GM13976 (cell line): ENCODE measurements at places on chromosomes 5 and 9.

- DNase-seq: no peak
Measured at GRCh38 chr5:164148292-164148691, 642.9 kb downstream of the MAT2B start.

DNA sequence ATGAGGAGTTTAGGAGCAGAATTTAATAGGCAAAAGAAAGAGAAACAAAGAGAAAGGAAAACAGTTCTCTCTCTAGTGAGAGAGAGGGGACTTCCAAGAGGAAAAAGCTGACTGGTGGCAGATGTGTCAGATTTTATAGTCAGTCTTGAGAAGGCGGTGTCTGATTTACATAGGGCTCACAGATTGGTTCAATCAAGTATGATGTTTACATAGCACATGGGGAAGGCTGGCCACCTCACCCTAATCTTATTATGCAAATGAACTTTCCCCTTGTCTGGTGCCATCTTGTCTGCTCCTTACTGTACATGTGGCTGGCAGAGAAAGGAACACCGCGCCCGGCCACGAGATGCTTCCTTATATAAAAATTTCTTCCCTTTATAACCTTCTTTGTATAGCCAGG lies 24.7 kb downstream of the UNC13B start:
- DNase-seq: no peak

GRCh38 chr5:173984218-173984617 lies 4.8 kb upstream of the C5orf47 start:
- DNase-seq: no peak

GRCh38 chr9:32550150-32550561 lies 2.0 kb upstream of the SMIM27 start:
- no peak for DNase-seq

GRCh38 chr5:173192561-173192960 lies 42.4 kb downstream of the NKX2-5 start:
- no peak for DNase-seq

- no peak for DNase-seq
Measured at GRCh38 chr9:127982912-127983311, 2.1 kb upstream of the EEIG1 start.

DNA sequence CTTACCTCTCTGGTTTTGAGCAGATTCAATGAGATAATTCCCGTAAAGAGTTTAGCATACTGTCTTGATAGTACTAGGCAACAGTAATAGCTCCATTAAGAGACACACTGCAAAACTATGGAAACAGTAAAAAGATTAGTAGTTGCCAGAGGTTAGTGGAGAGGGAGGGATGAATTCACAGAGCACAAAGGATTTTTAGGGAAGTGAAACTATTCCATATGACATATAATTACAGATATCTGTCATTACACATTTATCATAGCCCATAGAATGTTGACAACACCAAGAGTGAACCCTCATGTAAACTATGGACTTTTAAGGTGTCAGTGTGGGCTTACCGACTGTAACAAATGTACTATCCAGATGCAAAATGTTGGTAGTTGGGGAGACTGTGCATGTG lies 176.4 kb upstream of the PLCXD3 start:
- no peak for DNase-seq

DNA sequence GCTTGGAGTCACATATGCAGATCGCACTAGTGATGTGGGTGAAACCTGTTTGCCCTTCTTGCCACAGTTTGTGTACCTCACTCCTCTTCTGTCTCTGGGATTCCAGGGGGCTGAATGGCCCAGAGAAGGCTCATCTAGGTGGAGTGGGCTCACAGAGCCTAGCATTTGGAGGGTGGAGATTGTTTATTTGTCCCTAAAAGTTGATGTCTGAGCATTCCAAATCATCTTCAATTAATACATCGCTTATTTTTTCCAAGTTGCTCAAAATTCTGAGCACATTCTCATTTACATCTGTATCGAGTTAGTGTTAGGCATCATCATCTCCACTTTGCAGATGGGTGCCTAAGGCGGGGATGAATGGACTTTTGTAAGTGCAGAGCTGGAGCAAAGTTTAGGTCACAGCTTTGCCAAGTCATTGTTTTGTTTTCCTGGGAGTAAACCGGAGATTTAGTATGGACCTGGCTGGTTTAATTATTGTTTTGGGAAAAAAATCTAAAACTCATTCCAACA lies 2.0 kb downstream of the ABL1 start:
- no peak for DNase-seq

- DNase-seq: no peak
Measured at GRCh38 chr9:115132648-115133047, 14.7 kb upstream of the TNC start.

DNA sequence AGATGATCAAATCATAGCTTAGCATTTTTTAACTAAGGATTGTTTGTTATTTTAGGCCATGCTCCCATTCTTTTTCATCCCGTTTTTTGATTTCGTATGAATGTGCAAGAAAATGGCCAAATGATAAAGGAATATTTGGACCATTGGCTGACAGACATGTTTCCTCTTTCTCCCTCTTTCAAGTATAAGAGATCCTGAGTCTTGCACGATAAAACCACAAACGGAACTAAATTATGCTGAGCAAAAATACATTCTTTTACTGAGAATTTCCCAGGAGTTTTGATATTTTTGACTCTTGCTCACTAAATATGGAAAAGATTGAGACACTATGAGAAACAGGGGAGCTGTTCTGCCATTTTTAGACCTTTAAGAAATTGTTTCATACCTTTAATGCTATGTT lies 90.4 kb upstream of the KLF9 start:
- no peak for DNase-seq

DNA sequence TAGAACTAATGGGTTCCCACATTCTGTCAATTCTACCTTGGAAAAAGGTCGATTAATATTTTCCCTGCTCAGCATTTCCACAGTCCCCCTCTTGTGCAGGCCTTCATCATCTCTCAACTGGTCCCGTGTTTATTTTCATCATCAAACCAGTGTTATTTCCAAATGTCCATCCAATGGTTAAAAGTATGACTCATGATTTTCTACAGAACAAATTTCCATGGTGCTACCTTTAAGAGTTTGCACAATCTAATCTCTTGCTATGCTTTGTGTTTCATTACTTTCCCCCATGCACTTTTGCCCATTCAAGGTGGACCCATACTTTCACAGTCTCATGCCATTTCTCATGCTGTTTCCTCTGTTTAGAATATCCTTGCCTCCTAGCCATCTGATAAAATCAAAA lies 143.7 kb downstream of the CCDC192 start:
- no peak for DNase-seq

DNA sequence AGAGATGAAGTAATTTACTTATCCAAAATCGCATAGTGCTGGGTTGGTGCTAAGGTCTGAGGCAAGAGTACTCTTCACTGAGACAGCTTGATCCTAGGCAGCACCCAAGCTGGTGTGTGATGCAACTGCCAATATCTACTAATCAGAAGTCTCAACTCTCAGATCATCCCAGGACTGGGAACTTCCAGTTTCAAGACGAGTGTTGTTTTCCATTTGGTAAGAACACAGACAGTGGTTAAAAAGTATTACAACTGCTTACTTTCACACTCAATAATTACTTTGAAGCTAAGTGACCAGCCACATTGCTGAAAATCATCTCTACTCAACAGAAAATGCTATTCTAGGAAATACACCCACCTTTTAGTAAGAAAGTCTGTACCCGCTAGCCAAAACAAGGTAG lies 45.3 kb downstream of the FBXW11 start:
- peak; percentile 59 for DNase-seq

DNA sequence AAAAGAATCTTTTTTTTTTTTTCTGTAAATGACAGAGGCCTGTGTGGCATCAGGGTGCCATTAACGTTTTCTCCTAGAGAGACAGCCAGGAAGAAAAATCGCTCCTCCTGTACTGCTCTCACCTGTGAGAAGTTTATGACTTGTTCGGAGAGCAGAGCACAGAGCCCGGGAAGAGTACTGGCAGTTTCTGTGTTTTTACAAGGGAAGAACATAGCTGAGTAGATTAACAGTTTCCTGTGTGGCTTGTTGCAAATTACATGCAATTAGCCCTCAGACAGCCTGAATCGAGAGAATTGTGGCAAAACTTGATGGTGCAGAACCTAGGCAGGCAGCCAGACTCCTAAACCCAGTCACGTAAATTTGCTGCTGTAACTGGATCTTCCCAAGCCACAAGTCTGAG lies 32.1 kb downstream of the PRKACG start:
- DNase-seq: no peak

DNA sequence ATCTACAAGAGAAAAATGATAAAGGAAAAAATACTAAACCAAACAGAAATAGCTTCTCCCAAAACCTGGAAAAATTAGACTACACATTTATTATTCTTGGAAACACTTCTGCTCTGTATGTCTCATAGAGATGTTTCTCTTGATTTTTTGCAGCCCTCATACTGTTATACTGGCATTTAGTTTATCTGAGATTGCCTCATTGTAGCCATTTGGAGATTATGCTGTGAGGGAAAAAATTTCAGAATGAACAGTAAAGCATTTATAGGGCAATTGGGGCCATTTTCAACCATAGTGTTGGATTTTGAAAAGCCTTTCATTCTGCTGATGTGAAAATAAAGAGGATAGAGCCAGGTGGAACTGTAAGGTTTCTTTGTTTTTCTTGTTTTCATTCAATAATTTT lies 441.8 kb upstream of the RIOK2 start:
- DNase-seq: no peak

GRCh38 chr5:54176066-54176830 lies 134.1 kb downstream of the ARL15 start:
- no peak for DNase-seq

DNA sequence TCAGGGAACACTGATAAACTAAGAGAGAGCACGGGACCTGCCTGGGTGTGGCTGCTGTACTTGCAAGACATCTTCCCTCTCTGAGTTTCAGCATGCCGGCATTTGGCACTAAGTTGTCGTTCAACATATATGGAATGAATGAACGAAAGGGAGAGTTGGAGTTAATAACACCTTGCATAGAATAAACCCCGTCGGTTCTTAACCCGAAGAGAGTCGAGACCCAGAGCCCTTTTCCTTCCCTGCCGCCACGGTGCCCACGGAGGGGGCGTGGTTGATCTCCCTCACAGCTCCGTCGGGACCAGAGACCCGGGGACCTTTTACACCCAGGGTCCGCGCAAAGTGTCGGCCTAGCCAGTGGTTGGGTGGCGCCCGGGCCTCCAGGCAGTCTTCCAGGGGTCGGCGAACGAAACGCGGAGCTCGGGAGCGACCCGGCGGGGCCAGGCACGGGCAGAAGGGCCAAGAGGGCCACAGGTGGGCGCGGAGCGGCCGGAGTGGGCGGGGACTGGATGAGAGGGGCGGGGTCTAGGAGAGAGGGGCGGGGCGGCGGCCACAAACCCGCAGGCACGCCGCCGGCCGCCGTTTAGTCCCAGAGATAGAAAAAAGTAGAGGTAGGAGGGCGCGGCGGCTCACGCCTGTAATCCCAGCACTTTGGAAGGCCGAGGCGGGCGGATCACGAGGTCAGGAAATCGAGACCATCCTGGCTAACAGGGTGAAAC lies 735 bp upstream of the RPL26L1 start:
- peak; percentile 96 for DNase-seq

DNA sequence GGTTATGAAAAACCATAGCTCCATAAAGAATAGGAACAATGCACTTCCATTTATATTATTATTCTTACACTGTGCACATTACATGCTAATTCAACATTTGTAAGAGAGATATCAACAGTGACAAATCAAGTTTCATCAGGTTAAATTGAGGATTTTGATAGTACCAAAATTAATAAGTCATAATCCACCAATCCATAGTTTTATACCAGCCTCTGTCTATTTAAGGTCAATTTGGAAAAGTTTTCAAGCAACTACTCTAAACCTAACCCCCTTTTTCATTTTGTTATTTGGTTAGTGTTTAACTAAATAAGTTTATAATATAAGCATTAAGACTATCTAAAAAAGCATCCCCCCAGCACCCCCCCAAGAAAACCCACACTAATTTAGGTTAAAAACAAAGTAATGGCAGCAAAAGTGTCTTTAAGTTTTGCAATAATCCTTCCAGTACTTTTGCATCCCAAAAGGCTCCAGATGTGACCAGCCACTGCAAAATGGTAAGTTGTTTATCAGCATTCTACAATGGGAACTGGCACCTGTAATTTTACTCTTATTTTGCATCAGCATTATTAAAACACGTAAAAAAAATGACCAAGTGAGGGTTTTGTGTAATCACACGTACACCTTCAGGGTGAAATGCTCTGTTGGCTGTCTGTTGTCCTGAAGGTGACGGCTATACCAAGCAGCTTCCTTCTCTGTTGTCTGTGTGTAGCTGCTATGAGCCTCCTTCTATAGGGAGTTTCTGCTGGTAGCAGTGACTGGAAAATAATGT lies 36.8 kb upstream of the SSBP2 start:
- no peak for DNase-seq

GRCh38 chr5:112217843-112218579 lies 201.1 kb downstream of the EPB41L4A start:
- no peak for DNase-seq

DNA sequence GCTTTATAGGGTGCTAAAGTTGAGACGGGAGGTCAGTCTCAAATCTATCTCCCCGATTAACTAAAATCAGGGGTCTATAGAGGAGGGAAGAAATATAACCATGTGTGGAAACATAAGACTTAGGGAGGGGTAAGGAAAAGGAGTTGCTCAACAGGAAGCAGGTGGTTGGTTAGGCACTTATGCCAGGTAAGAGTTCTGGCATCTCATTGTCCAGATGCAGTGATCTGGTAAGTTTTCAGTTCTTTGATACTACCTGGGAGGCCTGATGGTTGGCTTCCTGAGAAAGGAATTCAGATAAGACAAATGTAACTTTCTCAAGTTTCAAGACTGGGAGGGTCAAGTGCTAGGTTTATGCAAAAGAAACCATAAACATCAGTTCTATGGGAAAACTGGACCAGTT lies 47.7 kb downstream of the CERT1 start:
- DNase-seq: no peak

DNA sequence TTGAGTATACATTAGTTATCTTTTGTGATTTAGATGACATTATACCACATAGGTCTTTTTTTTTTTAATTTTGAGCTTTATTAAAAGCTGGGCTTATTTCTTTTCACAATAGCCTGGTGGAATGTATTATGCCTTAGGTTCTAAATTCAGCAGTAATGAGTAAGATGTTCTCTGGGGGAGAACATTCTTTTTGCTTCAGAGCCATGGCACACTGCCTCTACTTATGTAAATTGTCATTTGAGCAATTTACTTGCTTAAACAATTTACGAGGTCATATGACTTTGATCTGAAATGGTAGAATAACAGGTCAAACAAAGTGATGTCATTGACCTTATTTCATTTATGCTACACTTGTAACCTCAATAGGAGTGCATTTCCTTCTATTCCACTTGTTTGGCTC lies 154.2 kb downstream of the FOCAD start:
- DNase-seq: no peak

DNA sequence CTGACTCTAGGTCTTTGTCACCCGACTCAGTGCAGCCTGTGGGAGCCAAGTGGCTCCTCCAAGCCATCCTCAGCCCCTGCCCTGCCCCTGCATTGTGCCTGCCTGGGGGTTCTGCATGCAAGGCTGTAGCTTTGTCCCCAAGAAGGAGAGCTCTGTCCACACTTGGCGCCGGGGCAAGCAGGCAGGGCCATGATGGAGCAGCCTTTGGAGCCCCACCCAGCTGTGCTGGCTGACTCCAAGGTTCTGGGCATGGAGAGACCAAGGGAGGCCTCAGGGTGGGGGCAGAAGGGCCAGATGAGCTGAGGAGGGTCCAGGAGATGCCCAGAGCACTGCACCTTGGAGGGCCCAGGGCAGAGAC lies 226.2 kb downstream of the CACNA1B start:
- DNase-seq: peak; percentile 13
